ENCODE measurements at places on chromosomes 4 and X.

- DNase-seq, result no peak
These were observed 61.5 kb downstream of the PDK3 start for GRCh38 chrX:24526616-24527015.

DNA sequence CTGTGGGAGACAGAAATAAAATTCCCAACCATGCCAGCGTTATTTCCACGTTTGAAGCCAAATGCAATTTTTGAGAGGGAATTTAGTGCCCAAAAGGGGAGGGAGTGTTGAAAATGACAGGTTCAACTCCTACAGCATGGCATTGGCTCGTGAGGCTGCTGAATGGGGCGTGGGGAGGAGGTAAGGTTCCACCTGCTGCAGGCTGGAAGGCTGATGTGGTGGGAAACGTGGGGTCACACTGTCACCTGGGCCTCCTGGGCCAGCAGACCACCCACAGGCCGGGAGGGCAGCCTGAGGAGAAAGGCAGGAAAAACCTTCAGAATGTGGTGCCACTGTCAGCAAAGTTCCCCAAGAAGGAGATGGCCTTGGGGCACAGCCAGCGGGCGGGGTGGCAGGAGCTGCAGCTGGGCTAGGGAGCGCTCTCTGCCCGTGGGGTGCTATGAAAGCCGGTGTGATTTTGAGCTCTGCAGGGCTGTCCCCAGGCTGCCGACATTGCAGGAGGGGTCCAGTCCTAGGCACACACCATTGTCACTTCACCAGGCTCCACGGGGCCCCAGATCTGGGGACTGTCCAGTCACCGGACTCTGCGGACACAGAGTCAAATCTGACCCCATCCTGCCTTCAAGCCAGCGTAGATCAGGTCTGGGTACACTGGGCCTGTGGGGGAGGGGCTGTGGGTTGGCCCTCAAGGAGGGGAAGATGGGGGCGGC lies 19.6 kb downstream of the MSANTD1 start:
- no peak for DNase-seq

DNA sequence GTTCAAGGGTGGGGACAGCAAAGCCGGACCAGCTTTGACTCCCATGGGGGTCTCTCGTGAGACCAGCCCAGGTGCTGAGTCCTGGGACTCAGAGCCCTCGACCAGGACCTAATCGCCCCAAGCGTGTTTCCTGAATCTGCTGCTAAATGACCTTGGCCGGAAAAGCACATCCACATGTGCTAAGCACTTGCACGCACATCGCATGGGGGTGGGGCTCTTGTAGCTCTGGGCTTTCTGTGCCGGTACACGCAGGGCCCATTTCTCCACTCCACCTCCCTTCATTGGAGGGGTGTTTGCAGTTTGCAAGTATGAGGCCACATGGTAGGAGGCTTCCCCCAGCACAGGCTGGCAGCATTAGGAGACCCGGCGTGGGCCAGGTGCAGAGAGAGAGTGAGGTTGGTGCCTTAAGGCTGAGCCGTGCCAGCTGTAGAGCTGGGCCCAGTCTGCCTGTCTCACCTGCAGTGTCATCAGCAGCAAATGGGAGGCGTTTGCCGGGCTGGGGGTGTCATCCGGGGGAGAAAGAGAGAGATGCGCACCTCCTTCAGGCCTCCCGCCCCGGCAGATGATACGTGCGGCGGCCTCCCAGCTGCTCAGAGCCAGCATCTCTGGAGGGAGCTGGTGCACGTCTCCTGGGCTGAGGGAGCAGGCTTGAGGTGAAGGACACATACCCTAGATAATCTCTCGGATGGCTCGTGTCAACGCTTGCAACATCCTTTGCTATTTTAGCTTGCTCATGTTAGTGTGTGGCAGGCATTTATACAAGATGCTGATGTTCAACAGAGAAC lies 45.2 kb upstream of the CLCN4 start:
- peak; percentile 71 for DNase-seq

GRCh38 chr4:38316045-38316444 lies 348.0 kb upstream of the KLF3 start:
- DNase-seq, result no peak

- no peak for DNase-seq
These were observed 710.6 kb downstream of the TRAM1L1 start for GRCh38 chr4:116374815-116375214.

Data from CD4-positive, alpha-beta T cell treated with Interferon gamma for 1 hour (primary cell).